ENCODE measurements at places on chromosomes 3 and 15.

DNA sequence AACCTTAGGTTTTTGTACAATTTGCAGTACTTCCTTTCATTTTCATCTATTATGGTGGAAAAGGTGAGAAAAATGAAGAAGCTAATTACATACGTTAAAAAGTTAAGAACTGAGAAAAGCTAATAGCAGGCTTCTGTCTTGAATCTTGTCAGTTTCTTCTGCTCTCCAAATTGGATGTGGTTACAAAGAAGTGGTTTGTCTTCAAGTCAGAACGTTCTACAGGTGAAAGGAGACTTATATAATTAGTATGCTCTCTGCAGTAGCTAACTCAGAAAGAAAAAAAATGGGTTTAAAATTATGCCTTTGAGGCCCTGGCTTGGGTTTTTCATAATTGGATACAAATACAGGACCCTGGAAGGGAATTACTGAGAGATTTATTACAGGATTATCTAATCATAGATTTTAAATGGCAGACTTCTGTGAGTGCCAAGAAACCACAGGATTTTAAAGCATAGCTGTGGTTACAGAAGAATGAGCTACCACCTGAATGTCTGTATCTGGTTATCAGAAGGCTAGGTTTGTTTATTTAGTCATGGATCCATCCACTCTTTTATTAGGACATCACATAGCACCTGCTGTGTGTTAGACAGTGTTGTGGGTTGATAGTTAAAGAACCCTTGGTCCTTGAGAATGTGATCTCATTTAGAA is 528.1 kb upstream of the MCTP2 start:
- DNase-seq, result no peak

DNA sequence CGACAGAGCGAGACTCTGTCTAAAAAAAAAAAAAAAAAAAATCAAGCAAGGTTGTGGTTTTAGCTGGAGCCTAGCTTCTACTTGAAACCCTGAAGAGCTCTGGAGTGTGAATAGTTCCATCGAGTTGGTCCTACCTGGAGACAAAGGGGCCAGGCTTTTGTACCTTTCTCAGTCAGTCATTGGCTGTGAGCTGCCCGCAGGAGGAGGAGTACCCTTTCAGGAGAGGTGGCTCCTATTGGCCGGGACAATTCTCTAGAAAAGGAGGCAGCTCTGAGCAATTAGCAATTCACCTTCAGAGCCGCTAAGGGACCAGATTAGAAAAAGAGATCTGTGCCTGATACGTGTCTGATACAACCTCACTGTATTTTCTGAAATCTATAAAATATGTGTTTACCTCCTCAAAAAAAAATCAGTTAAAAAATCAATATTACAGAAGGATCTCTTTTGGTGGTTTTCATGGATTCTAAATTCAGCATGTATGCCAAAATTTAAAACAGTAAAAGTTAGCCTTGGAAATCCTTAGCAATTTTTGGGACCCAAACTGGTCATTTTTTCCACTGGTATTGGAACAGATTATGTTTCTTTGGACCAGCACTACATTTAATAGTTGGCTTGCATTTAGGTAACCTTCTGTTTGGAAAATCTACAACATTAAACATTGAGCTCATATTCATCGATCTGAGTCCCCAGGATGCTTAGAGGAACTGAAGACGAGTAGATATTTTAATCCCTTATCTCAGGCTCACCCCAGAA is 29.7 kb upstream of the PDCD6IP start:
- no peak for DNase-seq

GRCh38 chr3:141367038-141367730 is 1.1 kb upstream of the ZBTB38 start:
- no peak for DNase-seq

DNA sequence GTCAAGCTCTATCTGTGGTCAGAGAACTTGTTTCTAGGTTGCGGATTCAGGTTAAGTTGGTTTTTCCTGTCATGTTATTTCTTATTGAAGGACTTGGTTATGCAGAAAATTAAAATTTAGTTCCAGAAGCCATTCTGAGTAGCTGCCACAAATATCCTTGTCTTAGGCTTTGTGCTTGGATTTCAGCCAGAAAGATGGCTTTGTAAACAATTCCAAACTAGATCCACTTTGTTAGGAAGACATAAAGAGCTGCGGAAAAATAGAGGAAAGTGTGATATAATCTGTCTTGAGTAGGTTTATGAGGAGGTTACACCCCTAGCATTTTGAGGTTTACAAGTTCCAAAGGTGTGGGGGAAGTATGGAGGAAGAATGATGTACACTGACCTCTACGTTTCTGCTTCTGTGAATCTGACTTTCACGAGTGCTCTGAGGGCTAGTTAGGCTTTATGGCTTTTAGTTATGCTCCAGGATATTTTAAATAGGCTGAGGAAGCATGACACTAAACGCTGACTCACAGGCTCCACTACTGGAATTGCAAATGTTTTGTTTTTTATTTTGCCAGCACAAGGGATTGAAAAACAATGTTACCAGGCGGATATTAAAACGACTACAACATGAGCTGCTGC is 46.3 kb upstream of the UTS2B start:
- DNase-seq, result no peak

DNA sequence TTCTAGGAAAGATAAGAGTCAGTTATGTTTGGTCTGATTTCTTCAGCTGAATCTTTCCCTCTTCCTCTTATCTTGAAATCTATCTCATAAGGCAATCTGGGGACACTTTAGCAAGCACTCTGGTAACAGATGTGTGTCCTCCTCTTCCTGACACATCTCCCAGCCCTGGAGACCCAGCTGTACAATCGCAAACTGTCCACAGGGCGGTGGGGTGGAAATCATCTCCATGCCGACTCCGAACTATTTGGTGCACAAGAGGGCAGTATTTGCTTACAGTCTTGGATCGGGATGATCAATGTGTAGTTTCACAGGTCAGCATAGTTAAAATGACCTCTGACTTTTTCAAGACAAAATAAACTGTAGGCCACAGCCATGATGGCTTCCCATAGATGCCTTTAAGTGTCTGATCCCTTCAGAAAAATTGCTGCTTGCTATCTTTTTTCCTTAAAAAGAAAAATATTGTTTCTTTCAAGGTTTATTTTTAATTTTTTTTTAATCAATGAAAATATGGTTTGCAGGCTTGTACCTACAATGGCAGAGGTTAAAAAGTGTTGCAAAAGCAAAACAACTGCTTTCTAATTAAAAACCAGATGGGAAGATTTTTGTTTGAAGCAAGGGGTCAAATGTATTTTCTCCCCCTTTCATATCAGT is 17.7 kb downstream of the EEFSEC start:
- DNase-seq, result peak; percentile 80

GRCh38 chr3:154224866-154225265 is 99.4 kb downstream of the DHX36 start:
- no peak for DNase-seq

- DNase-seq, result no peak
Observed at GRCh38 chr3:189372243-189372642, 200.5 kb downstream of the TPRG1 start.

DNA sequence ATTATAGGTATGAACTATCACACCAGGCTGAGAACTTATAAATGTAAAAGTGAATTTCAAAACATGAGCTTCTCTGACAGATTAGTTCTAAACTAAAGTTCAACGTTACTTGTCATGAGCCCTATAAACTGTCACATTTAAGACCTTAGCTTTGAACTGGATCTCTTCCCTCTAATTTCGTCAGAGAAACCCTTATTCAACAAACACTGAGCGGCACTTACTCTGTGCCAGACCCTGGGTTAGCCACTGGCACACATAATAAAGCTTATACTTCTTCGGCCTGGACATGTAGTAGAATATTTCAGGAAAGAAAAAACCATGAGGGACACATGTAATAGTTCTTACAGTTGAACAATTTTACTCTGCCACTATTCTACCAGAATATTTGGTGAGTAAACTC is 5.6 kb downstream of the PCYT1A start:
- DNase-seq, result no peak

GRCh38 chr15:31308185-31308639 is 18.4 kb upstream of the KLF13 start:
- DNase-seq, result peak; percentile 66

DNA sequence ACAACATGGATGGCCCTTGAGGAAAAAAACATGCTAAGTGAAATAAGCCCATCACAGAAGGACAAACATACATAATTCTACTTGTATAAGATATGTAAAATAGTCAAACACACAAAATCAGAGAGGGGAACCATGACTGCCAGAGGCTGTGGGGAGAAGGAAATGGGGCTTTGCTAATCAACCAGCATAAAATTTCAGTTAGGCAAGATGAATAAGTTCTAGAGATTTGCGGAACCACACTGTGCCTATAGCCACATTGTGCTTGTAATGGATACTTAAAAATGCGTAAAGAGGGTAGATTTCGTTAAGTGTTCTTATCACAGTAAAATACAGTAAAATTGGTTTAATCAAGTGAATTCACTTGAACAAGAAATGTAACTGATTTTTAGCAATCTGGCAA is 33.7 kb upstream of the SPTBN5 start:
- DNase-seq, result no peak

DNA sequence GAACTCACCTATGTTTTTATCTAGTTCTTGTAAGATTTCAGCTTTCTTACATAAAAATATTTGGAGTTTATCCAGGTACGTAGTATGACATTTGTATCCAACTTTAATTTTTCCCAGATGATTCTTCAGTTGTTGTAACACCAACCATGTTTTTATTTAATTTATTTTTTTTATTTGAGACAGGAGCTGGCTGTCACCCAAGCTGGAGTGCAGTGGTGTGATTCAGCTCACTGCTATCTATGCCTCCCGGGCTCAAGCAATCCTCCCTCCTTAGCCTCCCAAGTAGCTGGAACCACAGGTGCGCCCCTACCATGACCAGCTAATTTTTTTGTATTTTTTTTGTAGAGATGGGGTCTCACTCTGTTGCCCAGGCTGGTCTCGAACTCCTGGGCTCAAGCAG is 6.6 kb downstream of the XYLB start:
- DNase-seq, result no peak

GRCh38 chr3:39460677-39461076 is 6.8 kb upstream of the MOBP start:
- no peak for DNase-seq

DNA sequence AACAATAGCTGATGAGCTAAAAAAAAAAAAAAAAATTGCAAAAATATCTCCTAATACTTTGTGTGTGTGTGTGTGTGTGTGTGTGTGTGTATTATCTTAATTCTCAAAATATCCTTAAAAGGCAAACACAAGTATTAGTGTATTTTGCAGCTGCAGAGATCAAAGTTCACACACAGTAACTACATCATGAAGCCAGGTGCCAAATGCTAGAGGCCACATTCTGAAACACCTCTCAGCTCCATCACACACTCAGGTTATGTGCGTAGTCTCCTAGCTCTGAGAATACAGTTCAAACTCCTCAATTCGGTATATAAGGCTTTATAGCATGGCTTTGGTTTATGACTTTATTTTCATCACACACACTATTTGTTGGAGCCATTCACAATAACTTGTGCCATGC is 33.5 kb upstream of the PPARG start:
- no peak for DNase-seq

DNA sequence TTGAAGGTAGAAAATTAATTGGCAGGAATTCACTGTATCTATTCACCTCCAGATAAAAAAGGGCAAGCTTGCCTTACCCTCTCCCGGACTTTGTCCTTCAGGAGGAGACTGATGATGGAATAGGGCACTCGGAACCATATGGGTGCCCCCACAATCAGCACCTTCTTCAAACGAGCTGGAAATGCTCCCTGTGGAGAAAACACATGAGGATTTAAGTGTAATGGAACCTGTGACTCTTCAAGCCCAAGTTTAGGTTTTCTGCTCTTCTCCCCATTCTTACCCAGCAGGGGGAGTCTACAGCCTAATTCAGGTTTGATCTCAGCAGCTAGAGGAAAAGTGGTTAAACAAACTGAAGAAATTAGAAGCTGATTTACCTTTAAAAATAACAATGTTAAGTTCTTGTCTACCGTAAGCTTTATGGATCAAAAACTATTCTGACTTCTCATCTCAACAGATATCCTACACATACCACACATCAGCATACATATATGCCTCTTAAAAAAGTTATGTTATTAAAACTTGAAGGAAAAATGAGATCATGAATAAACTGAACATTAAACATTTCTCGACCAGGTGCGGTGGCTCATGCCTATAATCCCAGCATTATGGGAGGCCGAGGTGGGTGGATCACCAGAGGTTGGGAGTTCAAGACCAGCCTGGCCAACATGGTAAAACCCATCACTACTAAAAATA is 57.5 kb upstream of the SIN3A start:
- DNase-seq, result no peak

DNA sequence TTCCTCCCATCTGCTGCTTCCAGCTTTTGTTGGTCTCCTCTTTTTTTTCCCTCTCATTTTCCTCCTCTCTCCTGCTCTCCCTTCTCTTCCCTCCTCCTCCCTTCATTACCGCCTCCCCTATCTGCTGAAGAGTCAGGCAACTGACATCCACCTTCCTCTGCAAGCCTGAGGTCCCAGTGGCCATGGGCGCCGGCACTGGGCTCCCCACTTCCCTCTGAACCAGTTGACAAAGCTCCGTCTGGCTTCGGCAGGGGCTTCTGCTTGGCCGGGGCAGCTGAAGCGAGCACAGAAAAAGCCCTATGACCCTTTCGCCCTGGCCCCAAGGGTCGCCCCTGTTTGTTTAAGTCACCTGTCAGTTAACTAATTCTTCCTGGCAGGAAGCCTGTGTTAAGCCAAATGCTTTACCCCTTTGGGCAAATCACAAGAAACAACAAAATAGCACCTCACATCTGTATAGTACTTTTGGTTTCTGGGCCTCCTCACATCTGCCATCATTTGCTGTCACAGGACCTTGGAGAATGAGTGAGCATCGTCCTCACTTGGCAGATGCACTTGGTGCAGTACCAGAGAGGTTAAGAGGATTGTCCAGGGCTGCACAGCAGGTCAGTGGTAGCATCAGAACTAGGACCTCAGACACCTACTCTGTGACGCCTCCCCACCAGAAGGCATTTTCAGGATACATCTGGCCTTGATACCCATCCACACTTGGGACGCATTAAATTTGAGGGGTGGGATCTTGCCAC is 27.7 kb downstream of the ITGA11 start:
- no peak for DNase-seq

DNA sequence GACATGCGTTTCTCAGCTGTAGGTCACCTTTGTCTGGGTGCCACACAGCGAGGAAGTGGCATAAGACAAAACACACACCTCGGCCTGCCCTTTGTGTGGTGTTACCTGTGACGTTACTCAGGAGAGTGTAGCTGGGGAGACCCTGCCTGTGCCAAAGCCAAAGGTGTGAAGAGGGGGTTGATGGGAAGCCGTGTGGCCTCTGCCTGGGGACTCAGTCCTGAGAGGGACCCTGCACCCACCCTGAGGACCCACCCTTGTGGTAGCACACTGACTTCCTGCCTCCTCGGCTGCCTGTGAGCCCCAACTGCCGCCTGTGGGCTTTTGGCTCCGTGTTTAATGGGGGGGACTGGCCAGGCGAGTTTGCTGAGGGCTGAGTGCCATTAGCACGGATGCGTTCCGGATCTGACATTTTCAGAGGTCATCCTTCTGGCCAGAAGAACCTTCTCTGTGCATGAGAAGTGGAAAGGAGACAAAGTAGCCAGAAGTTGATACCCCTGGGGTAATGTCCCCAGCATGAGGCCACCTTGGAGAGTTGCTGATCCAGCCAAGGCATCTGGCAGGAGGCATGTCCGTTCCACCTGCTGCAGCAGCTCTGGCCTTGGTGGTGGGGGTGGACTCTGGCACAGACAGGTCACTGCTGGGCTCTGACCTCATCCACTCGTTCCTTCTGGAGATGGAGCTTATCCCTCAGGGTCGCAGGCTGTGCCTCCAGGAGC is 51.8 kb upstream of the FURIN start:
- no peak for DNase-seq
